Uterus (tissue), 4 donors: ENCODE measurements at places on chromosomes 2 and 18. TPM values are rescaled to one million over a fixed set of nuclear protein-coding genes. Genes with fewer than 3 reads are reported as not detected.

Gene ADAM23
- total RNA-seq: 11.9 TPM

Gene FAM237A
- not detected for total RNA-seq

Gene RIT2
- not detected for total RNA-seq

Gene SRD5A2
- not detected for total RNA-seq

DNA sequence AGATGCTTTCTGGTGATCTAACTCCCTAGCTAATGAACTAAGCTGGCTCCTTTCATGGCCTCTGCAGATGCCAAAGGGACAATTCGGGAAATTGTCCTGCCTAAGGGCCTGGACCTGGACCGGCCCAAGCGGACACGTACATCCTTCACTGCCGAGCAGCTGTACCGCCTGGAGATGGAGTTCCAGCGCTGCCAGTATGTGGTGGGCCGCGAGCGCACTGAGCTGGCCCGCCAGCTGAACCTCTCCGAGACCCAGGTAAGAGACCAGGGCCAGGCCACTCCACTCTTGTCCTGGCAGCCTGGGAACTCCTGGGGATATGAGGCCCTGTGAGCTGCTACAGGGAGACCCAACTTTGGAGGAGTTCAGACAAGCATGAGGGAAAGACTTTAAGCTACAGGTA, 14.7 kb upstream of the ATP6V1B1 start:
- H3K27me3 ChIP-seq: no peaks in the 10 kb centered on the region
- H3K4me3 ChIP-seq: no peak overlapping the region
- no peaks in the 10 kb centered on the region for H3K4me1 ChIP-seq
- no peak for DNase-seq
- H3K36me3 ChIP-seq: no peaks in the 10 kb centered on the region

GRCh38 chr2:20153131-20153851, 71.6 kb downstream of the SDC1 start:
- H3K27ac ChIP-seq: no peak overlapping the region
- no peaks in the 10 kb centered on the region for H3K27me3 ChIP-seq
- no peak for DNase-seq
- H3K4me1 ChIP-seq: no peaks in the 10 kb centered on the region

DNA sequence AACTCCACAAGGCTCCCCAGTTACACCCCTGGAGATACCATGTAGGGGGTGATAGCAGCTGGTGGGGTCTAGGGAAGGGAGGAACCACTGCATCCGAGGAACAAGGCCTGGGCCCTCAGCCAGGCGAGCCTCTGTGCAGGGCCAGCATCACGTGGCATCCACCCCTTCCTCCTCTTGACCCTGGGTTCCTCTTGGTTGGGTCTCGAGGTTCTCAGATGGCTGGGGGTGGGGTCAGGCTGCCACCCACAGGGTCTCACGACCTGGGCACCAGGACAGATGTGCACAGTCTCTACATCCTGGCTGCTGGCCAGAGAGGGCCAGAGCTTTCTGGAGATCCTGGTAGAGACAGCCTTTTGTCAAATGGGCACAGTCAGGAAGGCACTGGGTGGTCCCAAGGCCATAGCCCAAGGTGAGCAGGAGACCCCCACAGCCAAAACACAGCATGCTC, 10.4 kb downstream of the HS6ST1 start:
- H3K4me1 ChIP-seq: peaks cover 21% of the 10 kb centered on the region
- no peaks in the 10 kb centered on the region for H3K27me3 ChIP-seq
- no peaks in the 10 kb centered on the region for H3K36me3 ChIP-seq
- no peak overlapping the region for H3K4me3 ChIP-seq

GRCh38 chr2:55391155-55391554, 28.5 kb downstream of the CCDC88A start:
- no peaks in the 10 kb centered on the region for H3K4me1 ChIP-seq
- H3K27ac ChIP-seq: no peak overlapping the region
- DNase-seq: no peak
- no peaks in the 10 kb centered on the region for H3K27me3 ChIP-seq
- no peak overlapping the region for H3K4me3 ChIP-seq

GRCh38 chr2:1661891-1662605, 82.3 kb downstream of the PXDN start:
- H3K4me3 ChIP-seq: no peak overlapping the region
- no peaks in the 10 kb centered on the region for H3K36me3 ChIP-seq
- no peak overlapping the region for H3K27ac ChIP-seq
- H3K4me1 ChIP-seq: no peaks in the 10 kb centered on the region
